ENCODE measurements at places on chromosomes 11 and 22. TPM values are rescaled to one million over a fixed set of nuclear protein-coding genes. Genes with fewer than 3 reads are reported as not detected.

DNA sequence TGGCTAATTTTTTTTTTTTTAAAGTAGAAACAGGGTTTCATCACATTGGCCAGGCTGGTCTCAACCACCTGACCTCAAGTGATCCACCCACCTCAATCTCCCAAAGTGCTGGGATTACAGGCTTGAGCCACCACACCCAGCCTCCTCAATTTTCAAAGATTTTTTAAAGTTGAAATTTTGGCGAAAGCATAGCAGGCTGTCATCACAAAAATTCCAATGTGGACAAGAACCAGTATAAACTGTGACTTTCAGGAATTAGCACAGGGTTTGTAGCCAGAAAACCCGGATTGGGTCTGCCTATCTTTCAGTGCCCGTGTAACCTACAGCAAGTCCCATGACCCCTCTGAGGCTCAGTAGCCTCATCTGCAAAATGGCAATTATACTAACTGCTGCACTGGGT lies 80.2 kb downstream of the SGSM3 start:
- no peaks in the 10 kb centered on the region for H3K36me3 ChIP-seq
- no peak overlapping the region for H3K27ac ChIP-seq
- no peak for DNase-seq
- H3K27me3 ChIP-seq, result no peaks in the 10 kb centered on the region

DNA sequence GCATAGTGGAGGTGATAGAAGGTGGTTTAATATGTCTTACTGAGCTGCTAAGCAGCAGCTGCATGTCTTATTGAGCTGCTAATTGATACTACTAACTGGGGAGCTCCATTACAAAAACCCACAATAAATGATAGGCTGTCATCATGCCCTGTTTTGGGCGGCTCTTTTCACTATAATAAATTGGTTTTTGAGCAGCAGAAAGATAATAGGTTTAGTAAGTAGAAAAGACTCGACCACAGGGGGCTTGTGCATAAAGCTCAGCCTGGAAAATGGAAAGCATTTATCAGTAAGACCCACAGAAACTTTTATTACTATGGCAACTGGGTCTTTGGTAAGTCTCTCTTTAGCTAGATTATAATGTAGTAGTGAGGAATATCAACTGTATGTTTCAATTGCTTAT lies 117.6 kb downstream of the LDLRAD3 start:
- H3K27ac ChIP-seq, result no peak overlapping the region
- H3K4me1 ChIP-seq, result peaks cover 14% of the 10 kb centered on the region
- no peaks in the 10 kb centered on the region for H3K27me3 ChIP-seq
- no peak for DNase-seq
- no peaks in the 10 kb centered on the region for H3K36me3 ChIP-seq

- no peak overlapping the region for H3K4me3 ChIP-seq
- H3K27me3 ChIP-seq, result no peaks in the 10 kb centered on the region
- H3K4me1 ChIP-seq, result no peaks in the 10 kb centered on the region
- no peak overlapping the region for H3K27ac ChIP-seq
- H3K36me3 ChIP-seq, result no peaks in the 10 kb centered on the region
- no peak for DNase-seq
These were observed 15.3 kb downstream of the MUC2 start for GRCh38 chr11:1089738-1090599.

DNA sequence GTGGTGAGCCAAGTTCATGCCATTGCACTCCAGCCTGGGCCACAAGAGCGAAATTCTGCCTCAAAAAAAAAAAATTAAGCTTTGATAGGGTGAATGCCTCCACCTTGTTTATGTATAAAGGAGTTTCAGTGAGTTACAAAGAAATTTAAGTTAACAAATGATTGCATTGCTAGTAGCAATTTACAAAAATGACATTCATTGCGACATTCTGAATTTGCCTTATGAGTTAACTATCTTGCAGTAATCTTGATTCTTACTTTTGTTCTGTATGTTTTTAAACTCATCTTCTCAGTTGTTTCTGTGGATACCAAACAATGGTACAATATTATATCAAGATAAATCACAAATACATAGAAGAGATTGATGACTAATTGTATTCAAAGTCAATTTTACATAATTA lies 207.0 kb downstream of the DDX10 start:
- no peak for DNase-seq
- H3K27ac ChIP-seq, result no peak overlapping the region
- H3K4me1 ChIP-seq, result no peaks in the 10 kb centered on the region
- no peaks in the 10 kb centered on the region for H3K27me3 ChIP-seq
- H3K4me3 ChIP-seq, result no peak overlapping the region
- no peaks in the 10 kb centered on the region for H3K36me3 ChIP-seq

The SMIM38 gene
- 0.26 TPM for total RNA-seq

The OR2D2 gene
- not detected for total RNA-seq

DNA sequence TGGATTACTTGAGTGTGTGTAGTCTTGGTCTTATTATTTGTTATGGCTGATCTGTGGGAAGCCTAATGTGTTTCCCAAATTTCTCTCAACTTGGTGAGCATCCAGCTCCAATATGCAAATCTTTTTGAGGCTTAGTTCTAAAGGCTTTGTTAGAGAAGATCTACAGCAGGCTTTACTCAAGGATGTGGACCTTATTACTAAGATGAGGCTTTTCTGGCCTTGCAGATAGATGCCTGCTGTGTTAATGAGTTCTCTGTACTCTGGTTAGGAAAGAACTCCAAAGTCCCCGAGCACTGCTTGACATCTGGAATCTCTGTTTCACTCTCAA lies 24.1 kb downstream of the MYEOV start:
- peaks cover under 1% of the 10 kb centered on the region for H3K4me1 ChIP-seq
- no peaks in the 10 kb centered on the region for H3K36me3 ChIP-seq
- DNase-seq, result no peak
- no peaks in the 10 kb centered on the region for H3K27me3 ChIP-seq

GRCh38 chr11:60345489-60345888 lies 18.4 kb downstream of the MS4A6E start:
- H3K4me3 ChIP-seq, result no peak overlapping the region
- H3K36me3 ChIP-seq, result no peaks in the 10 kb centered on the region
- H3K27ac ChIP-seq, result no peak overlapping the region
- H3K27me3 ChIP-seq, result no peaks in the 10 kb centered on the region

DNA sequence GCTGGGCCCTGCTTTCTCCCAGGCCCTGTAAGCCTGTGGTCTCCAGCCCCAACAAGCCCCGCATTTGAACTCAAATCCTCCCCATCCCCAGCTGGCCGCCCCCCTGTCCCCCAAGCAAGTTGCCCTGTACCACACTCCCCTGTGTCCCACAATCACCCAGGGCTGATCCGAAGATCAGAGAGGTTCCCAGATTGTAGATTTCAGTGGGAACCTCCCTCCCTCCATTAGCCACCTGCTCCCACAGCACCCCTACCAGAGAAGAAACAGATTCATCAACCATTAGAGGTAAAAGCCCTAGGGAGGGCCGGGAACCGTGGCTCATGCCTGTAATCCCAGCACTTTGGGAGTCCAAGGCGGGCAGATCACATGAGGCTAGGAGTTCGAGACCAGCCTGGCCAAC lies 107.5 kb downstream of the FEZ1 start:
- H3K4me3 ChIP-seq, result no peak overlapping the region
- no peaks in the 10 kb centered on the region for H3K27me3 ChIP-seq
- H3K4me1 ChIP-seq, result no peaks in the 10 kb centered on the region
- H3K36me3 ChIP-seq, result no peaks in the 10 kb centered on the region
- no peak overlapping the region for H3K27ac ChIP-seq

The TTLL1 gene
- 14.1 TPM for total RNA-seq

The PGR gene
- 0.72 TPM for total RNA-seq

DNA sequence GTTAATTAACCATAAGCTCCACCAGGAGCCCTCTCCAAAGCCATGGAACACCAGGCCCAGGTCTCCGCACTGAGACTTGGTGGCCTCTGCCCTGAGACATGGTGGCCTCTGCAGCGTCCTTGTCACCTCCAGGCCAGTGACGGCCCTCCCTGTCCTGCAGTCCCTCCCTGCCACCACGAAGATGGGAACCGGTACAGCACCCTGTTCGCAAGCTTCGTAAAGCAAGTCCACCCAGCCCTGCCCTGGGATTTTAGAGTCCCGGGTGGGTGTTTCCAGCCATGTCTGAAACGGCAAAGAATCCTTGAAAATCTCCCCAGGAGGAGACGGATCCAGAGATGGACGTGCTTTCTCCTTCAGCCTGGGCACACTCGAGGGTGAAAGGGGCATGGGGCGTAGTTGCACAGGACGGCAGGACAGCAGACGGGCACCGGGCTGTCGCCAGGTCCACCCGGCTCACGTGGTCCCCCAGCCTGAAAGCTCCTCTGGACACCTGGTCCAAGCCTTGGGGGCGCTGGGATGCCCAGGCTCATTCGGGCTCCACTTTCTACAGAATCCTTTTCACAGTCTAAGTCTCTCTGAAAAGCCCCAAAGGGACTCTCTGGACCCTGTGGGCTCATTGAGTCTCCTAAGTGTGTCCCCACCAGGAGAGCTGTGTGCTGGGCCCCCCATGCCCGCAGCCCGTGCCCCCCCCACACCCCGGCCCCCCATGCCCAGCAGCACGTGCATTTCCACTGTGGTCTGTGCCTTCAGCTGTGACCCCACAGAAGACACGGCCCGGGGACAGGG lies 456.2 kb downstream of the BRD1 start:
- no peak overlapping the region for H3K27ac ChIP-seq
- H3K4me3 ChIP-seq, result no peak overlapping the region
- H3K27me3 ChIP-seq, result peaks cover 10% of the 10 kb centered on the region

GRCh38 chr11:120168108-120168959 lies 30.4 kb upstream of the TRIM29 start:
- H3K36me3 ChIP-seq, result no peaks in the 10 kb centered on the region
- peak overlapping the region; percentile 20 for H3K4me3 ChIP-seq
- H3K27ac ChIP-seq, result no peak overlapping the region

- H3K27me3 ChIP-seq, result no peaks in the 10 kb centered on the region
- H3K4me3 ChIP-seq, result no peak overlapping the region
- no peaks in the 10 kb centered on the region for H3K36me3 ChIP-seq
- no peak for DNase-seq
These were observed 728.2 kb upstream of the ANO5 start for GRCh38 chr11:21464601-21465193.

DNA sequence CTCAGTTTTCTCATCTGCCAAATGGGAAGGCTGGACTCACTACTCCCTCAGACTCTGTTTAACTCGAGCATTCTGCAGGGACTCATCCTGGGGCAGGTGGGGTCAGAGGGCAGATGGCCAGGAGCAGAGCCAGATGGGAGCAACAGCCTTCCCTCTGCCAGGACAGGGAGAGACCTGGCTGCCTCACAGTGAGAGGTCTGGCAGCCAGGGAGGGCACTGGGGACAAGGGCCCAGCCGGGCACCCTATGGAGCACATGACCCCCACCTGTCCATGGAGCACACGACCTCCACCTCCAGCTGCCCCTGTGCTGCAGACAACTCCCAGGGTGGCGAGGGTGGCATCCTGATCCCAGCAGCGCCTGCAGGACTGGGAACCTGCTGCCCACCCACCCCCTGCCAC lies 67.4 kb downstream of the IGLL1 start:
- H3K4me3 ChIP-seq, result no peak overlapping the region
- no peaks in the 10 kb centered on the region for H3K4me1 ChIP-seq
- no peaks in the 10 kb centered on the region for H3K27me3 ChIP-seq
- H3K27ac ChIP-seq, result no peak overlapping the region
- H3K36me3 ChIP-seq, result no peaks in the 10 kb centered on the region

The PLXNB2 gene
- total RNA-seq, result 230 TPM

GRCh38 chr11:130359419-130359818 lies 44.7 kb upstream of the ZBTB44 start:
- no peak overlapping the region for H3K4me3 ChIP-seq
- DNase-seq, result no peak
- no peaks in the 10 kb centered on the region for H3K4me1 ChIP-seq
- H3K27ac ChIP-seq, result no peak overlapping the region

DNA sequence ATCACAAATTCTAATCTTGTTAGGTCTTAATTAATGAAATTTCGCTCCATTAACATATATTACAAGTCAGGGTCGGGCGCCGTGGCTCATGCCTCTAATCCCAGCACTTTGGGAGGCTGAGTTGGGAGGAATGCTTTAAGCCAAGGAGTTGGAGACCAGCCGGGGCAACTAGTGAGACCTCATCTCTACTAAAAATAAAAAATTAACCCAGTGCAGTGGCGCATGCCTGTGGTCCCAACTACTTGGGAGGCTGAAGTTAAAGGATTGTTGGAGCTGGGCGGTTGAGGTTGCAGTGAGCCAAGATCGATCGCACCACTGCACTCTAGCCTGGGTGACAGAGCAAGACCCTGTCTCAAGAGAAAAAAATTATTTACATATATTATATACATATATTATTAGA lies 1.9 kb downstream of the TMA7B start:
- H3K4me3 ChIP-seq, result no peak overlapping the region
- H3K27me3 ChIP-seq, result peaks cover 4% of the 10 kb centered on the region
- H3K36me3 ChIP-seq, result no peaks in the 10 kb centered on the region

DNA sequence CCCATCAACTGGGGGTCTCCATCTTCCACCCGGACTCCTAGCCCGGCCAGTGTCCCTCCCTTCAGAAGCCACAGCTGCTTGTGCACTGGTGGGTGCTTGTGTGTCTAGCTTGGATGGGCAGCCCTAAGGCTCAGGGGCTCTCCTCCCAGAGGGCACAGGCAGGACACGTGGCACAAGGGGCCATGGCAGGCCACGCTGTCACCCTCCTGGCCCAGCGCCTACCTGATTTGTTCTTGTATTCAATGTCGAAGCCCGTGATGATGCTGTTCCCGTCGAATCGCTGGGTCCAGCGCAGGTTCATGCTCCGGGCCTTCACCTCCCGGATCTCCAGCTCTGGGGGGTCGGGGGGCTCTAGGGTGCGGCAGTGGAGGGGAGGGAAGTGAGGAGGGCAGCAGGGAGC lies 152.6 kb downstream of the CEP164 start:
- H3K4me3 ChIP-seq, result no peak overlapping the region
- H3K27me3 ChIP-seq, result no peaks in the 10 kb centered on the region
- H3K36me3 ChIP-seq, result no peaks in the 10 kb centered on the region
- DNase-seq, result no peak
- no peaks in the 10 kb centered on the region for H3K4me1 ChIP-seq

DNA sequence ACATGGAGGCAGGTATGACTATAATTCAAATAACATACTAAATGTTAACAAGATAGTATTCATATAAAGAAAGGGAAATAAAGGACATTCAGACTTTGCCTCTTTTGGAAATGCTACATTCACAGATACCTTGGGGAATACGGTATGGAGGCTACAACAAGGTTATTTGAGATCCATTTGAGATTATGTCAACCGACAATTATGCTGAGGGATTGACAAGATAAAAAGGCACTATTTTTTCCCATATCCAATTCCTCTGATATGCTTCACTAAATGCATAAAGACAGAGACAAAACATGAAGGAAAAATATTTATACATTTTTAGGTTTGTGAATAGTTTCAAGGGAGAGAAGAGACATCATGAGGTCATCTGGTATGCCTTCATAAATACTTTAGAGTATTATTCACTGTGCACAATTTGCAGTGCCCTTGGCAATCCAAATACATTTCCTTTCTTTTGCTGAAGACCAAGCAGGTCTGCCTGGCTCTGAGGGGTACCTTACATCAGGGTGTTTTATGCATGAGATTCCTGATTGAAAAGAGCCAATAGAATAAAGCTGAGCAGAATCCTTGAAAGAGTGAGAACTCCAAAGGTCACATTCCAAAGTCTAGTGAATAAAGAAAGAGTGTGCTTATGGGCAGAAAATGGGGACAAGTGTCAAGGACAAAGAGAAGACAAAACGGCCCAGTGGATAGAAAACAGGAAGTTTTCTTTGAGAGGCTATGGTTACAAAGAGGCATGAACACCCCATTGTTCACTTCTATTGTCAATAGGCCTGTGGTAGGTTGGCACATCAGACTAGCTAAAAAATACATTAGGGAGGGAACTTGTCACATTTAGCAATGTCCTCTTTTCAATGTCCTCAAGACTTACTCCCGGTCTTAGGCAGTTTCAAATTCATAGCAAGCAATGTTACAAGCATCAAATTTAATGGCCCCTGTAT lies 455.8 kb downstream of the LRRC4C start:
- no peaks in the 10 kb centered on the region for H3K36me3 ChIP-seq
- DNase-seq, result no peak
- H3K4me1 ChIP-seq, result no peaks in the 10 kb centered on the region
- no peak overlapping the region for H3K27ac ChIP-seq
- H3K4me3 ChIP-seq, result no peak overlapping the region
- no peaks in the 10 kb centered on the region for H3K27me3 ChIP-seq

All from adrenal gland (tissue), 19 donors.